OCI-LY7 (cell line): ENCODE measurements at places on chromosomes 3 and 15.

GRCh38 chr3:19030522-19030839, 117.8 kb upstream of the KCNH8 start:
- peak; percentile 13 for DNase-seq

- DNase-seq: no peak
Observed at GRCh38 chr3:44987332-44987731, 11.3 kb downstream of the EXOSC7 start.

- DNase-seq: no peak
Observed at GRCh38 chr3:35931867-35932266, 292.5 kb downstream of the ARPP21 start.

GRCh38 chr3:10357592-10358308, 36.8 kb upstream of the SEC13 start:
- DNase-seq: peak; percentile 80

DNA sequence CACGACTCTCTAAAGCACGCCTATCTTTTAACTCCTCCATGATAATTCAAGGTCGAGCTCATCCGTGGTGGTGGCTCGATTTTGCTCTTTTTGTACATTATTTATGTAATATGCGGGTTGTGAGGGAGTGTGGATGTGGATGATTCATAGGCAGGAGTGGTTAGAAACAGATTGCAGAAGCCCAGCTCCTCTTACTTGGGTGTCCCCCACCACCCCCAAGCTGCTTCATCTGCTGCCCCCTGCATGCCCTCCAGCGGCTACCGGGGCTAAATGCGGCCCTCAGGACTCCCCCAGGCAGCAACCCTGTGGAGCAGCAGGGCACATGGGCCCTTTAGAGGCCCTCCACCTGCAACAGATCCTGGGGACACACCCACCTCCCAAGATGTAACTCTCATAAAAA, 111.5 kb upstream of the SELENOK start:
- no peak for DNase-seq

DNA sequence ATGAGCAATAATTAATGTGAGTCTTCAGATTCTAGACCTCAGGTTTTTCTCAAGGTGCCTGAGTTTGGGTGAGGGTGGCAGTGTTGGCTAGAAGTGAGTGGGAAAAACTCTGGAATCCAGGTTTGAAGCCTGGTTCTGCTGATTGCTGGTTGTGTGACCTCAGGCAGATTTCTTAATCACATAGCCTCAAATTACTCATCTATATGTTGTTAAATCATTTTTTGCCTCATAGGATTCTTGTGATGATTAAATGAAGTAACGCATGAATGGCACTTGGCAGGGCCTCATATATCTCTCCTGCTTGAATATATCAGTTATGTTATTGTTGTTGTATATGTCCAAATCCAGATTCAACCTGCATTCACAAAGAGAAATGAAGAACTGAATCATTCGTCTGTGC, 60.5 kb downstream of the NR2F2 start:
- no peak for DNase-seq

GRCh38 chr15:45328663-45329062, 49.7 kb downstream of the GATM start:
- DNase-seq: no peak

DNA sequence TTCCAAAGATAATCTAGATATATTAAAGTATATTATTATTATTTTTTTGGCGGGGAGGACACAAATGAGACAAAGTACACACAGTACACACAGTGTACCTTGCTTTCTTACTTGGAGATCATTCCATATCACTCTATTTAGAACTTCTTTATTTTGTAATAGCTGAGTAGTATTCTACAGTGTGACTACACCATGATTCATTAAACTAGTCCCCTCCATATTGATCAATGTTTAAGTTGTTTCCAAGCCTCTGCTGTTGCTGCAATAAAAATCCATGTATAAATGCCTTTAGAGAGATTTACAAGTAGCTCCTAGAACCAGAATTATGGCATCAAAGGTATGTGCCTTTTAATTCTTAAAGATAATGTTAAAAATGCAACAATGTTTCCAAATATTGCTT, 38.8 kb downstream of the PYGO1 start:
- DNase-seq: no peak

DNA sequence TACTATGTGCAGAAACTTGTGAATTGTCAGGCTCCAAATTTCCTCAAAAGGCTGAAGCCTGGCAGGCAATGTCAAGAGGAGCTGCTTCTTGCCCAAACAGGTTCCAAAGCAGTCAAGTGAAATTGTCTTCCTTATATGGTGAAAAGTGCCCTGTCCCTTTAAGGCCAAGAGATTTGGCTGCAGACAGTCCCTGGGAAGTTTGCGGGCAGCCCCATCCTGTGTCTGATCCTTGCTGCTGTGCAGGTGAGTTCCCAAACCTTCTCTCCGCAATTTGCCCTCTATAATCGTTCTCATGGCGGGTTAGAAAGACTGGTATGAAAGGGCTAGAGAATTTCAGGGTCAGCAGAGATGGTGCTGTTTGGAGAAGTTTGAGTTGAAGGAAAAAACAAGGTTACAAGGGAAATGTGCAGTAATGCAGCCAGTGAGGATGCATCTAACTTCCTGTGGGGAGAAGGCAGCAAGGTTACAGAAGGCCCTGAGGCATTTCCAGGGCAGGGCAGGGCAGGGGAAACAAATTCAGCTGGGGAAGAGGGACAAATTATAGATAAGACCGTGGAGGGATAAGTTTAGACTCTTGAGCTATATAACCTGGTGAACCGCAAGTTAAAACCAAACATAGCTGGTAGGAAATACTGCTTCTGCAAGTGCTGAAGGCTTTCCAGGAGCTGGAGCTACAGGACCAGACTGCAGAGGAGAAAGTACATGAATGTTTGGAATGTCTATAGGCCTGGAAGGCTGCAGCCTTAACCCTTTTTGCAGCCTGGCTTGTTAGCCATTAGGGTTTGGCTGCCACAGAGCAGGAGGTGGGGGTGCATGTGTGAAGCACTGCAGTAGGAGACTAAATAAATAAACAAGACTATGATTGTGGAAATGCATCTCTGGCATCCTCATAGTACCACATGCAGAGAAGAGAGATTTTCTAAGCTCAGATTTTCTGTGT, 256.2 kb upstream of the IL12A start:
- DNase-seq: no peak

- no peak for DNase-seq
Observed at GRCh38 chr3:56771376-56771775, 30.4 kb downstream of the ARHGEF3 start.

DNA sequence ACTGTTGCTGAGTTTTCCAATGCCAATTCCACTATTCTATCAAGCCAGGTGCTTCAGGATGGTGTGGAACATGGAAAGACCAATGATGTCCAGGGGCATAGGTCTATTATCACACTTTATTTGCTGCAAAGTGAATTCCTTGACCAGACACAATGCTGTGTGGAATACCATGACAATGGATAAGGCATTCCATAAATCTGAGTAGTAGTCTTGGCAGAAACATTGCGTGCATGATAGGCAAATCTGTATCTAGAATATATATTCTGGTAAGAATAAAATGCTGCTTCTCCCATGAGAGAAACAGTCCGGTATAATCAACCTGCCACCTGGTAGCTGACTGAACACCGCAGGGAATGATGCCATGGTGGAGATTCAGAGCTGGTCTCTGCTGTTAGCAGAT, 70.0 kb upstream of the ALDH1A3 start:
- no peak for DNase-seq

DNA sequence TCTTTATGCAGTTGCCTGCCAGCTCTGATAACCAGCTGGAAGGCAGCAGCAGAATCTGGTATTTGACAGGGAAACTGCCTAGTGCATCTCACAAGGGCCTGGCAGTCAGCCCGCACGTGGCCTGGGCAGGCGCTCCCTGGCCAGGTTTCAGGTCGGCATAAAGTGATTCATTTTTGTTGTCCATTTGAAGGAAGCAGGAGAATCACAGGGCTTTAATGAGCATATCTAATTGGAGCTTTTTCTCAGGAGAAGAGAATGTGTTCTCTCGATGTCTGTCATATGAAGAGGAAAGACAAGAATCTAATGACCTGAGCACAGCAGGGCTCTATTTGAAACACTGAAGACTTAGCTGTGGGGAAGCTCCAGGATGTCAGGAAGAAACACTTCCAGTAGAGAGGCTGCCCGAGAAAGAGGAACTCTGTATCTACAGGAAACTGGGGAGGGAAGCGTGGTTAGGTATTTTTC, 98.8 kb upstream of the MB21D2 start:
- no peak for DNase-seq

GRCh38 chr3:33722626-33723370, 4.7 kb upstream of the CLASP2 start:
- no peak for DNase-seq

GRCh38 chr15:40257656-40258450, 19.0 kb downstream of the PAK6 start:
- no peak for DNase-seq

DNA sequence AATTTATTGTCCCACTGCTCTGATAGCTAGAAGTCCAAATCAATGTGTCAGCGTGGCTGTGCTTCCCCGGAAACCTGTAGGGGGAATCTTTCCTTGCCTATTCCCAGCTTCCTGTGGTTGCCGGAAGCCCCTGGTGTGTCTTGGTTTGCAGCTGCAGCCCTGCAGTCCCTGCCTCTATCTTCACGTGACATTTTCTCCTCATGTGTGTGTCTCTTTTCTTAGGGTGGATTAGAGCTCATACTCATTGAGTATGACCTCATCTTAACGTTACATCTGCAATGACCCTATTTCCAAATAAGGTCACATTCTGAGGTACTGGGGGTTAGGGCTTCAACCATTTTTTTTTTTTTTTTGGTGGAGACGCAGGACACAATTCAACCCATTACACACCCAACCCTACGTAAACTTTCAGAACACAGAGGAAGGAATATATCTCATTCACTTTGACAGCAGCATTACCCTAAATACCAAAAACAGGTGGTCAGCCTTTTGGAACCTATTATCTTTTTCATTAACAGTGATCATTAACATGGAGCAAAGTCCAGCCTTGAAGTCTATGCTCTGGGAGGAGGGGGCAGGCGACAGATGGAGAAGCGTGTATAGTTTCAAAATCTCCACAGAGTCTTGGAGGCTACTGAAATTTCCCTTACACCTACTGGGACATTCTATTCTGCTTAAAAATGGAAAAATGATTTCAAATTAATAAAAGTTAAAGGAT, 88.6 kb downstream of the RYK start:
- no peak for DNase-seq

- DNase-seq: no peak
Observed at GRCh38 chr3:188944108-188944507, 227.7 kb upstream of the TPRG1 start.

- DNase-seq: no peak
Observed at GRCh38 chr3:156587760-156588069, 32.8 kb upstream of the SSR3 start.

DNA sequence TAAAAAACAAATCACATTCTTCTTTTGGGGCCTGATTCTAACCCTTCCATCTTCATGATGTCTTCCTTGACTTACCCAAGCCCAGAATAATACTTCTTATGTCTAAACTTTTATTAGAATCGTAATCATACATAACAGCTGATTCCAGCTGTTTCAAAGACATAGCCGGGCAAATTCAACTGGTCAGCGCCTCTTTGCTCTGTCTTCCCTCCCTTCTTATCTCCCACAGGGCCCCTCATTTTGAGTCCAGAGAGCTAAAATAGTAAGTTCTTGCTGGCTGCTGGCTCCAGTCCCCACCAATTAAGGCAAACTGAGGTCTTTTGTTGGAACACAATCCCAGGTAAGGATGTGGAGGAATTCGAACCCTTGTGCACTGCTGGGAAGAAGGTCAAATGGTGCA, 108.6 kb downstream of the ADCY5 start:
- no peak for DNase-seq

- no peak for DNase-seq
Observed at GRCh38 chr3:8499181-8499611, 2.4 kb upstream of the LMCD1 start.

DNA sequence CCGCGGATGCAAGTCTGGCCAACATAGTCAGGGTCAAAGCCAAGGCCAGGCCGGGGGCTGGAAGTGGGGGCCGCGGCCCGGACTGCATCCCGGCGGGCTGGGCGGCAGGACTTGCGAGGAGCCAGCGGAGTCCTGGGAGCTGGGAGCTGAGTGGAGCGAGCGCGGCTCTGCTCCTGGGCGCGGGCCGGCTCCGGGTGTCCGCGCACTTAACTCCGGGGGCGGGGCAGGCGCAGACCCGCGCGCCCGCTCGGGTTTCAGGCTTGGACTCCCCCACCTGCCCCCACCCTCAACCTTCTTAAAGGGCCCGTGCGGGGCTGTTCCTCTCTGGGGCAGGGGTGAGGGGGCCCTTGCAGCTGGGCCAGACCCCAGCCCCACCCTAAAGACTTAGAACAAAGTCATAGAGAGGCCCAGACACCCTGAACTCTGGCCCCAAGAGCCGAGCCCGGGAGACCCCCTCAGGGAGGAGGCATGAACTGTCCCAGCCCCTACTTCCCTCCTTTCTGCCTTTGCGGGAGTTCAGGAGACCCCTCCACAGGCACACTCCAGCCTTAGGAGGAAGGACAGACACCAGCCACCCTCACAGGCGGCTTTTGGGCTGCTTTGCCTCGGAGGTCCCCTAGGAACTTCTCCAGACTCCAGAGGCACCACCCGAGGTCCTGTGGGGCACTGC, at the start of gene CSPG4:
Gene CSPG4, minus strand, starts transcription at position 181 of the 670 bp plus-strand sequence. Its CDS starts 93 bp downstream, at position 88.
- no peak for DNase-seq

- no peak for DNase-seq
Observed at GRCh38 chr15:68510558-68510957, 68.2 kb upstream of the CORO2B start.

DNA sequence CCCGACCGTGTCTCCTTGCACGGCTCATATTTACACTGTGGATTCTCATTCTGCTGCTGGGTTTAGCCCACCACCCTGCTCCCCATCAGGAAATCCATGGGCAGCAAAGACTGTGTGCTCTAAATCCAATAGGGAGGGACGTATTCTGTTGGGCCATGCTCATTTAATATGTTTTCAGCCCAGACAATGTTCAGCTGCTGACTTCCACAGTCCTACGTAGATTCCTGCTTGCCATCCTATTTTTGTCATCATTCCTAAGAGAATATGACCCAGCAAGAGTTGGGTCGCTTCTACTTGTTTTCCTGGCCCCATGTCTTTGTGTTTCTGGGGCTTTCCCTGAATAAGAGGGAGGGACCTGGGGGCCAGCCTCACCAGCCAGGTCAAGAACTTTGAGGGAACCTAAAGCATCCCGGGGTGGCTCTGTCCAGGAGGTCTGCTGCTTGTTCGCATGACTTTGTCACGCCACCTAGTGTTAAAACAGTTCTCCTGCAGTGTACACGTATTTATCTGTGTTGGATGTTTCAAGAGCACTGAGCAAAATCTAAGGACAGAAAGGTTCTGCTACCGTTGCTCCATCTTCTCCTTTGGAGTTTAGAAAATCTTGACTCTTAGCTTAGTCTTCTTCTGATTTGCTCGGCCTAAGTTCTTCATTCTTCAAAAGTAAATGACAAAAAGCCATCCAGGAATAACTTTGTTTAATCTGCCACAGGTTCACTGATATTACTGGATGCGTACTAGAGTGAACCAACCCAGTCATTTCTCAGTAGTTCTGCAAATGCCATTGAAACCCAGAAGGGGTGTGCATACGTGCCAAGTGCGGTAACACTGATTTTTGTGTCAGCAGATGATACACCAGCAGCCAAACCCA, 79.8 kb upstream of the NR2E3 start:
- DNase-seq: peak; percentile 61

DNA sequence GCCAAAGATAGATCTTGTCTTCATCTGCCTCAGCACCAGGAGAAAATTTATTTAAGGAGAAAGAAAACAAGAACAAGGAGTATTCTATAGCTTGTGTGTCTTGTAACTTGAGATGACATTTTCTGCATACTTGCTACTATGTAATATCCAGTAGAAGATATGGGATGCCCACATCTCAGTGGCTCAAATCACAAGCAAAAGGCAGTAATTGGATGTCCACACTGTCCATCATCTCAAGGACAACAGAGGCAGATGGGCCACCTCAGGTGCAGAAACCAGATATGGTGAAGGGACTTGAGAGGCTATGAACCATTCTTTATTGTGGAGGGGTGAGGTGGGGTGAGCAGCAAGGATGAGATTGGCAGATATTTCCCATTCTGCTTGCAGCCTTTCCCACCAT, 309.0 kb downstream of the GBE1 start:
- DNase-seq: no peak
